RWPE1 (cell line): ENCODE measurements at places on chromosomes 16 and 17.

DNA sequence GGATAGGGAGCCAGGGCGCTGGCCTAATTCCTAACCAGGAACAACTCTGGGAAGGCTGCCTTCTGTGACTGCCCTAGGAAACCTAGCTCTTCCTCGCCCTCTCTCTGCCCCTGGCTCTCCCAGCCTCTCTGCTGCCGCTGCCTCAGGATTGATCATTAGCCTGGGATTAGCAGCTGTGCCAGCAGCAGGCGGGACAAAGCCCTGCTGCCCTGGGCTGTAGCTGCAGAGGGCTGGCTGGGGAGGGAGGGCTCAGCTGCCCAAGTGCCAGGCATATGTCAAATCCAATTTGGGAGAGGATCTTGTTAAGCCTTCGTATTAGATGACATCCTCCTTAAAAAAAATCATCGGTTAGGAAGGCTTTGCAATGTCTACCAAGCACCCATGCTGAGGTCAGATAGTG, 144.8 kb upstream of the CCL2 start:
- no peak for DNase-seq

DNA sequence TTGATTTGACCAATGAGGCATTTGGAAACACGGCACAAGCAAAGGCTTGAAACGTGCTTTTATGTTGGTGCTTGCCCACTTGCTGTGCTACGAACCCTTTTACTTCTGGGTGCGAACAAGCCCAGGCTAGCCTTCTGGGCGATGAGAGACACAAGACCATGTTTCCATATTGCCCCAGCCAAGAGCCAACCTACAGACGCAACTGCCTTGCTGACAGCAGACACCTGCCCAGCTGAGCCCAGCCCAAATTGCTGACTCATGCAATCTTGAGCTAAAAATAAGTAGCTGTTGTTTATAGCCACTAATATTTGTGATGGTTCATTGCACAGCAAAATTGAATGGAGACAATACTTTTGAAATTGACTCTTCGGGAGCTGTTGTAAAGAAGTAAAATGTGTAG, 464.5 kb downstream of the WWOX start:
- peak; percentile 15 for DNase-seq

GRCh38 chr16:75580-76501, 2.2 kb upstream of the MPG start:
- peak; percentile 32 for DNase-seq

GRCh38 chr17:47095268-47095667, 93.8 kb downstream of the CDC27 start:
- no peak for DNase-seq

- no peak for DNase-seq
Observed at GRCh38 chr17:74052993-74053711, 150.3 kb upstream of the RPL38 start.

DNA sequence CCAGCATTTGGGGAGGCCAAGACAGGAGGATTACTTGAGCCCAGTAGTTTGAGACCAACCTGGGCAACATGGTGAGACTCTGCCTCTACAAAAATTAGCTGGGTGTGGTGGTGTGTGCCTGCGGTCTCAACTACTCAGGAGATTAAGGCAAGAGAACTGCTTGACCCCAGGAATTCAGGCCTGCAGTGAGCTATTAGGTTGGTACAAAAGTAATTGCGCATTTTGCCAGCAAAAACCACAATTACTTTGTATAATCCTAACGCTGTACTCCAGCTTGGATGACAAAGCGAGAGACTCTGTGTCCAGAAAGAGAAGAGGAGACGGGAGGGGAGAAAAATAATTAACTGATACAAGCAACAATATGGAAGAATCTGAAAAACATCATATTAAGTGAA, 32.7 kb downstream of the YWHAE start:
- no peak for DNase-seq

DNA sequence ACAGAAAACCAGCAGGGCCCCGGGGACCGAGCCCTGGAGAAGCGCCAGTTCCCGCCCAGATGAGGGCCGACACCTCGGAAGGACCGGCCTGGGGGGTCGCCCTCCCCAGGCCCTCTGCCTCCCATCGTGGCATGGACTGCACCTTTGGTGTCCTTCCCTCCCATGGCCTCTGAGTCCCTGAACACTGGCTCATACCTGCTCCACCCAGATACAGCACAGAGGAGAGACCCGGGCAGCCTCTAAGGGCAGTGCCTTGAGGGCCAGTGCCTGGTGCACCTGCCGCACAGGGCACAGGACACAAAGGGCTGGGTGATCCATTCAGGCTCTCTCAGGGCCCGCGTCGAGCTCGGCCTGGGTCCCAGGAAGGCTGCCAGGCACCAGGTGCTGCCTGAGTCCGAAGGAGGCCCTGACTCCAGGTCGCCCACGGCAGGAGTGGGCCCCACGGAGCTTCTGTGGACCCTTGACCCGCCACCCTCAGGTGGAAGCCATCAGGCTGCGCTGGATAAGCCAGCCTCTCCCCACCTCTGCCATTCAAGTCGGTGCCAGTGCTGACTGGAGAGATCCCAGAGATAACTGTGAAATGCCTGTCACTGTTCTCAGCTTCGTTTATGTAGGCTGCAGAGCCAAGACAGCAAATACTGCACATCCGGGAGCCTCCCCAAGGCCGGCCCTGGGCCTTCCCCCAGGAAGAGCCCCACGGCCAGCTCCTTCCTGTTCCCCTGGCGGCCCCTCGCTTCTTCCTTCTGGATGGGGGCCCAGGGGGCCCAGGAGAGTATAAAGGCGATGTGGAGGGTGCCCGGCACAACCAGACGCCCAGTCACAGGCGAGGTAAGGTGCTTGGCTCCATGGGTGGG, at the start of gene ZG16B:
TSS of gene ZG16B (plus strand) at position 803 of the 854 bp plus-strand sequence. CDS start 139 bp downstream, outside the sequence.
- no peak for DNase-seq

DNA sequence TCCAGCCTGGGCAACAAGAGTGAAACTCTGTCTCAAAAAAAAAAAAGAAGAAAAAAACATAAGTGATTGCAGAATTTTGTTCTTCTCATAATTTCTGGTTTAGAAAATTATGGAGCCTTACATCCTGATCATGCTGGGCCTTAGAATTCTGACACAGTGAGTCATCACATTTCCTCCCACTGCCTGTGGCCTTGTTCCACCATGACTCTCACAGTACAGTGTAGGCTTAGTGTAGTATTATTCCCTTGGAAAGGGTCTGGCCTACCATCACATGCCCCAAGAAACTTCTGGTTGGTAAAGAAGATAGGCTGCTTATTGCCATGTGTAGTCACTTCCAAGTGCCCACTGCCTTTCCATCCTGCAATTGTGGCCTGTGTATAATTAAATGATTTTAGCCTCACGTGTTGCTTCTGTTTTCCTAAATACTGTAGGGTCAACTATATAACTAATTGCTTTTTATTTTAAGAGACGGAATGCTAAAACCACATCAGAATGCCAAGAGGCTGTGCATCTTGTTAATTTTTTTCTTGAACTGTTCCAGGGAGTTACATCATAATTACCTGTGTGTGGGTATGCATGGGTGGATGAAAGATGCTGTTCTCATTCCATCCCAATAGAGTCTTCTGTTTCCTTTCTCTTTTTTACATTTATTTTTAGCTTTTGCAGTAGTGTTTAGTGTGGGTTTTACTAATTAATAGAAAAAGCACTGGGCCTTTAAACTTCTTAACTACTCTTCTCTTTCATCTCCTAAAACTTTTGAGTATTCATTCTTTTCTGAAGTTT, 25.9 kb downstream of the OGFOD1 start:
- DNase-seq, result peak; percentile 69

GRCh38 chr17:50523208-50523607, 9.3 kb upstream of the EPN3 start:
- peak; percentile 80 for DNase-seq
